Pancreas (tissue), 10 donors: ENCODE measurements at places on chromosomes 5 and 9.
A peak's percentile ranks its signal among the peaks of the same experiment; 100 is the strongest.

GRCh38 chr9:68577774-68578591 is 37.3 kb upstream of the TMEM252 start:
- H3K27me3 ChIP-seq: no peaks in the 10 kb centered on the region
- no peak for DNase-seq
- H3K36me3 ChIP-seq: no peaks in the 10 kb centered on the region
- no peak overlapping the region for H3K27ac ChIP-seq

DNA sequence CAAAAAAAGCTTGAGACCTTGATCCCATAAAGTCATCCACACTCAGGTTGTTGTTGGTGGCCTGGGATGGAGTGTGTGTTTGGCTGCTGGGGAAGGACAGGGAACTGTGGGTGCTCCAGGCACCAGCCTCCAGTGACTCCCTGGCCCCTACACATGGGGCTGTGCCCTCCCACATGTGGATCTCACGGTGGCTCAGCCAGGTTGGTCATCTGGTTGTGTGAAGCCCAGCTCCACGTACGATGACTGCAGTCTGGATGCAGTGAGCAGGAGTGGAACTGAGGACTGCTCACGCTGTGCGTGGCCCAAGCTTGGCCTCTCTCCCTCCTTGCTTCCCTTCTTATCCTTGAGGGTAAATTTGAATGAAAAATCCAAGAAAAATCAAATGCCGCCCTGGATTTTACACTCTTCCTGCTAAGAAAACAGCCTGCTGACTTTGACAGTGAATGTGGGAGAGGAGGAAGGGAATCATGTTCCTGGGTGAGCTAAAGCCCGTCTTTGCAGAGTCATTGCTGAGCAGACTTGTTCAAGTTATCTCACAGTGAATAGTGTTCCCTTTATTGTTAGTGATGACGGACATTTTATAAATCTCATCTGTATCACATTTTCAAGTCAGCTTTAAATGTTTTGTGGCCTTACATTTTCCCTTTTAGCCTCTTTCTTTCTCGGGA is 65.1 kb upstream of the CACNA1B start:
- no peaks in the 10 kb centered on the region for H3K27me3 ChIP-seq
- DNase-seq: no peak
- H3K4me1 ChIP-seq: no peaks in the 10 kb centered on the region
- H3K27ac ChIP-seq: no peak overlapping the region

DNA sequence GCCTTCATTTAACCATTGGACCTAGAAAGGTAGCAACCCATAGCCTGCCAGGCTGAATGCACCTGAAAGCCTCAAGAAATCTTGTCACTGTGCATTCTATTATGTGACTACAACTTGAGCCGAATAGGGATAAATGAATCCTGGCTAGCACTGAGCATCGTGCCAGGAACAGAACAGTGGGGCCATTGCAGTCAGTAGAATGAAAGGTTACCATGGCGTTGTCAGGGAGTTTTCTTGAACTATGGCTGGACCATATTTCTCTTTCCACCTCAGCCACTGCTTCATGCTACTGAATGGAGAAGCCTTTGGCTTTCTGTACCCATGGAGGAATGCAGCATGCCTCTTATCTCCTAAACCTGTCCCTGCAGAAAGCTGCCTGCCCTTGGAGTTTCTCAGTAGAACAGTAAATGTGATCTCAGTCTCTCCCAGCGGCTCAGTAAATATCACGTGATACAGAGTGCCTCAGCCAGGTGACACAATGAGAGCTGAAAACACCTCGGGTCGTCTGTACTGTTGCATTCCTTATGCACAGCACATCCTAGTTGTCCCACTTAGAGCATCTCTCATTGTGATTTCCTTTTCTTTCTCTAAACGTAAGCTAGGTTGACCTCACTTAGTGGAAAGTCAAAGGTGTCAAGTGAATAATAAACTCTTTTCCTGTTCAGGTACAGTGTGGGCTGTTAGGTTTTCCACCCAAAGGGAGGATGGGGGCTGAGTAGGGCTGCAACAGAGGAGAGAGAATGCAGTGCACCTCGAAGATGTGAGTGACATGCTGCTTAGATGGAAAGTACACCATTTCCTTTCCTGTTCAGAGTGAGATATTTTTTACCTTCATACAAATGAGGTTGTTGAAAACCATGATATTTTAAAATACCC is 115.3 kb downstream of the MACIR start:
- H3K27ac ChIP-seq: no peak overlapping the region
- DNase-seq: no peak
- no peaks in the 10 kb centered on the region for H3K27me3 ChIP-seq
- no peaks in the 10 kb centered on the region for H3K36me3 ChIP-seq
- no peak overlapping the region for H3K4me3 ChIP-seq
- peaks cover 8% of the 10 kb centered on the region for H3K4me1 ChIP-seq

GRCh38 chr9:81396528-81396927 is 292.8 kb downstream of the TLE1 start:
- H3K27ac ChIP-seq: no peak overlapping the region
- H3K4me3 ChIP-seq: no peak overlapping the region
- no peaks in the 10 kb centered on the region for H3K36me3 ChIP-seq

- H3K36me3 ChIP-seq: no peaks in the 10 kb centered on the region
- H3K27ac ChIP-seq: no peak overlapping the region
- DNase-seq: no peak
- H3K27me3 ChIP-seq: no peaks in the 10 kb centered on the region
- H3K4me1 ChIP-seq: no peaks in the 10 kb centered on the region
Measured at GRCh38 chr5:79590396-79590999, 21.7 kb upstream of the TENT2 start.

- H3K27ac ChIP-seq: no peak overlapping the region
- H3K27me3 ChIP-seq: no peaks in the 10 kb centered on the region
- no peak overlapping the region for H3K4me3 ChIP-seq
- H3K36me3 ChIP-seq: no peaks in the 10 kb centered on the region
Measured at GRCh38 chr9:124366476-124367220, 48.6 kb downstream of the PSMB7 start.

GRCh38 chr9:92989561-92989960 is 42.2 kb downstream of the FGD3 start:
- no peaks in the 10 kb centered on the region for H3K4me1 ChIP-seq
- no peak for DNase-seq
- no peak overlapping the region for H3K27ac ChIP-seq

- no peaks in the 10 kb centered on the region for H3K36me3 ChIP-seq
- H3K4me3 ChIP-seq: no peak overlapping the region
- no peak for DNase-seq
- H3K27ac ChIP-seq: no peak overlapping the region
Measured at GRCh38 chr5:103973669-103974068, 411.1 kb upstream of the NUDT12 start.

GRCh38 chr5:103889500-103890209 is 327.1 kb upstream of the NUDT12 start:
- H3K27ac ChIP-seq: no peak overlapping the region
- no peaks in the 10 kb centered on the region for H3K27me3 ChIP-seq
- DNase-seq: no peak
- H3K36me3 ChIP-seq: no peaks in the 10 kb centered on the region
- H3K4me1 ChIP-seq: no peaks in the 10 kb centered on the region
- H3K4me3 ChIP-seq: no peak overlapping the region

GRCh38 chr5:159713773-159714172 is 202.5 kb upstream of the ADRA1B start:
- no peak overlapping the region for H3K4me3 ChIP-seq
- no peak overlapping the region for H3K27ac ChIP-seq
- no peak for DNase-seq
- H3K27me3 ChIP-seq: no peaks in the 10 kb centered on the region
- H3K36me3 ChIP-seq: no peaks in the 10 kb centered on the region

GRCh38 chr9:70573308-70573707 is 158.9 kb upstream of the KLF9 start:
- DNase-seq: no peak
- no peak overlapping the region for H3K27ac ChIP-seq
- no peak overlapping the region for H3K4me3 ChIP-seq
- no peaks in the 10 kb centered on the region for H3K27me3 ChIP-seq
- H3K36me3 ChIP-seq: no peaks in the 10 kb centered on the region

DNA sequence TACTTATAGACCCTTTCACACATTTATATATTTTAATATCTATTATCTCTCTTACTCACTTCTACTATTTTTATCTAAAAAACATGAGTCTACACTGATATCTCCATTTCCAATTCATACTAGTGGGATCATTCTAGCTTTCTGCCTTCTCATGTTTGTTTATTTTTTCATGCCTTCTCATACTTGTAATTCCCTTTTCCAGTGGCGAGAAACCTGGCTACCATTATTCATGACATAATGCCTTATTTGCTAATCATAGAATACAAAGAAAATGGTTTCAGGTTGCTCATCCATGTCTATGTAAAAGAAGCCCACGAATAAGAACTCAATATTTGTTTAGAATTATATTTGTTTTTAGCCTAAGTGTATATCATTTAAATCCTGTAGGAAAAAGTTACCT is 232.7 kb upstream of the ACTBL2 start:
- no peak for DNase-seq
- H3K4me1 ChIP-seq: no peaks in the 10 kb centered on the region
- no peak overlapping the region for H3K27ac ChIP-seq
- no peak overlapping the region for H3K4me3 ChIP-seq

DNA sequence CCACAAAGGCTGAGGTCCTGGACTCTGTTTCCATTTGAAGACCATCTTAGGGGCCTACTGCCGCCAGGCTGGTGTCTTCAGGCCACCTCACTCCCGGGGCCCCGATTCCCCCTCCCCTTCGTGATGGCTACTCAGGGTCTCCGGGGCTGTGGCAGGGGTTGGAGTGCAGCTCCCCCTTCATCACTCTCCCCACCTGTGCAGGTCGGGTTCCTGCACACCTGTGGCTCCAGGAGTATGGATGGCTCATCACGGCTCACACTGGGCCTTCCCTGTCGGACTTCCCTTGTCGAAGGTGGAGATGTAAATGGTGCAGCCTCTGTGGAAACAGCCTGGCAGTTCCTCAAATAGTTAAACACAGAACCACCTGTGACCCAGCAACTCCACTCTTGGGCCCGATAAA is 11.9 kb downstream of the LCN9 start:
- H3K36me3 ChIP-seq: no peaks in the 10 kb centered on the region
- no peak overlapping the region for H3K4me3 ChIP-seq
- DNase-seq: peak; percentile 16
- no peaks in the 10 kb centered on the region for H3K27me3 ChIP-seq
- H3K27ac ChIP-seq: no peak overlapping the region
- H3K4me1 ChIP-seq: no peaks in the 10 kb centered on the region

- DNase-seq: no peak
- no peaks in the 10 kb centered on the region for H3K27me3 ChIP-seq
- no peaks in the 10 kb centered on the region for H3K4me1 ChIP-seq
- H3K4me3 ChIP-seq: no peak overlapping the region
Measured at GRCh38 chr9:31336386-31336785, 1048.1 kb upstream of the ACO1 start.

DNA sequence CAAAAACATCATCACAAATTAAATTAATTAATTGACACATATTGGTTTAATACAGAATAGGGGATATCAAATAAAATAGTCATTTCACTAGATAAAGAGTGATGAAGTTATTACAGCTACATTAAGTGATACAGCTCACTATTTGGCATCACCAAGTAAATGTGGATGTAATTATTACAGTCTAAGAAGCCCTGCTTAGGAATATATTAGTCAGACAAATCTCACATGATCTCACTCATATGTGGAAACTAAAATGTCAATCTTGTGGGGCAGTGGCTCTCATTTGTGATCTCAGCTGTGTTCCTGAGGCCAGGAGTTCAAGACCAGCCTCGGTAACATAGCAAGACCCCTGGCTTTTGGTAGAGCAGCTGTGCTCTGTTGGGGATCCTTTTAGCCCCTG is 233.4 kb upstream of the RGMB start:
- no peak overlapping the region for H3K4me3 ChIP-seq
- H3K27ac ChIP-seq: no peak overlapping the region
- H3K4me1 ChIP-seq: no peaks in the 10 kb centered on the region
- no peak for DNase-seq
- H3K27me3 ChIP-seq: no peaks in the 10 kb centered on the region
- no peaks in the 10 kb centered on the region for H3K36me3 ChIP-seq
